NCI-H460 (cell line): ENCODE measurements at places on chromosomes 7 and 10. TPM values are rescaled to one million over a fixed set of nuclear protein-coding genes. Genes with fewer than 3 reads are reported as not detected.

- DNase-seq = no peak
Measured at GRCh38 chr7:24966802-24967201, 13.2 kb downstream of the OSBPL3 start.

Gene SEMA3E
- total RNA-seq = 23.3 and 23.9 TPM in 2 replicates

Gene LRWD1
- total RNA-seq = 25.2 and 28.4 TPM in 2 replicates

Gene SNX10
- total RNA-seq = 16.0 and 18.3 TPM in 2 replicates

DNA sequence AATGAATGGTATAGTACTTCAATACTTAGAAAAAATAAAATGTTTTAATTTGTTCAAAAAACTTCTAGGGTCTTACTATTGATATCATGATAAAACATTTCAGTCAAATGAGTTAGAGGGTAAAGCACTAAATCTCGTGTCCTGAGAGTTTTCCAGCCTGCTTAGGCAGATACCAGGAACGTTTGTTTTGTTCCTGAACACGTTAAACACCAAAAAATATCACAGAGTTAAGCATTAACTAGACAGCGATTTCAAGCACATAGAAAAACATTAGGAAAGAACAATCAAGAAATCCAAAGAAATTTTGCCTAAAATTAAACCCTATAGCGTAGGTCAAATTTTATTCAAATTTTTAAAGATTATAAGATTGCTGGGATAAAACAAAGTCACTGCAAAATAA is 204.6 kb upstream of the AGR3 start:
- DNase-seq = no peak

Gene HABP2
- total RNA-seq = not detected in 2 replicates

- no peak for DNase-seq
Measured at GRCh38 chr7:89385411-89385810, 589.9 kb upstream of the TEX47 start.

Gene LBX1
- 0.10 and 0.12 TPM in 2 replicates for total RNA-seq

Gene IFIT2
- total RNA-seq = 1.1 and 1.2 TPM in 2 replicates

GRCh38 chr7:70923181-70923845 is 208.6 kb upstream of the GALNT17 start:
- DNase-seq = no peak

DNA sequence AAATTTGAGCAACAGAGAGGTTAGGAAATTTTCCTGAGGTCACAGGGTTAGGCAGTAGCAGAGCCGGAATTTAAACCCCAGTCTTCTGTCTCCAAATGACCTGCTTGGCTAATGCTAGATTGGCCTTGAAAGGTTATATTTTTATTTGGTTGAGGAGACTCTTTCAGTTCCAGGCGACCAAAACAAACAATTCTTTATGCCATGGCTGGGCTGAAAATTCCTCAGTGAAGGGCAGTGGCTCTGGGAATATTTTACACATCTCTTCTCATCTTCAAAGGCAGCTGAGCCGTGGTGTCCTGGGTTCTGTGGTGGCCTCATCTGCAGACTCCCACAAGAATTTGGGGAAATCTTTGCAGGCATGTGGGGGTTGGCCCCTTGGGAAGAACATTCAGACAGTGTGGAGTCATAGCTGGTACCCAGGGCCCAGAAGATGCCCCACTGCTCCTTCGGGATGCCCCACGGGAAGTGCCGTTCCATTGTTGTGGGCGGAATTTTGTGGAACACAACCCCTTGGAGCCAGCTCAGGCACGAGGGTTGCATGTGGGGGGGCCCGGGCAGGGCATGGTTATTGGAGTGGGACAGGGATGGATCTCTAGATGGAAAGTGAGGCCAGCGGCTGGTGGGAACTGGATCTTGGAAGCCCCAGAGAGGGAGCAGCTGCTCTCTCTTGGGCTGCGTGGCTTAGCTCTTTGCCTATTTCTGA is 33.2 kb downstream of the RPS24 start:
- no peak for DNase-seq

- DNase-seq = no peak
Measured at GRCh38 chr10:122544493-122544892, 16.1 kb upstream of the DMBT1 start.

GRCh38 chr7:158050441-158050977 is 537.1 kb downstream of the PTPRN2 start:
- no peak for DNase-seq

Gene GPR15LG
- not detected in 2 replicates for total RNA-seq

Gene ERVW-1
- total RNA-seq = not detected in 2 replicates

GRCh38 chr10:89053555-89053954 is 63.0 kb downstream of the FAS start:
- DNase-seq = no peak

Gene ICA1
- 17.1 and 24.1 TPM in 2 replicates for total RNA-seq

DNA sequence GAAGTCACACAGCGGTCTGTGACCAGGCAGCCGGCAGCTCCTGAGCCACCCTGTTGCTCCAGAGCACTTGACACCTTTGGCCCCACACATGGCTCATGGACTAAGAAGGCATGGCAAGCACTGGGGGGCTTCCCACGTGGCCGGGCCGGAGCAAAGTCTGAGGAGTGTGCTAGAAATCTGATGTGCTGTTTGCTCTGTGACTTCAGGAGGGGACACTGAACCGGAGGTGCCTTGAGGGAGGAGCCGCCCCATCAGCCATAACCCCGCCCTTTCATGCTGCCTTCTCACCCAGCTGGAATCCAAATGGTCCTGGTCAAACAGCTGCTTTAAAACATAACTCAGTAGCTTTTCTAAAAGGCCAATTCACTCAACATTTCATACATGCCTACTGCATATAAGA is 33.5 kb downstream of the PROSER2 start:
- no peak for DNase-seq

DNA sequence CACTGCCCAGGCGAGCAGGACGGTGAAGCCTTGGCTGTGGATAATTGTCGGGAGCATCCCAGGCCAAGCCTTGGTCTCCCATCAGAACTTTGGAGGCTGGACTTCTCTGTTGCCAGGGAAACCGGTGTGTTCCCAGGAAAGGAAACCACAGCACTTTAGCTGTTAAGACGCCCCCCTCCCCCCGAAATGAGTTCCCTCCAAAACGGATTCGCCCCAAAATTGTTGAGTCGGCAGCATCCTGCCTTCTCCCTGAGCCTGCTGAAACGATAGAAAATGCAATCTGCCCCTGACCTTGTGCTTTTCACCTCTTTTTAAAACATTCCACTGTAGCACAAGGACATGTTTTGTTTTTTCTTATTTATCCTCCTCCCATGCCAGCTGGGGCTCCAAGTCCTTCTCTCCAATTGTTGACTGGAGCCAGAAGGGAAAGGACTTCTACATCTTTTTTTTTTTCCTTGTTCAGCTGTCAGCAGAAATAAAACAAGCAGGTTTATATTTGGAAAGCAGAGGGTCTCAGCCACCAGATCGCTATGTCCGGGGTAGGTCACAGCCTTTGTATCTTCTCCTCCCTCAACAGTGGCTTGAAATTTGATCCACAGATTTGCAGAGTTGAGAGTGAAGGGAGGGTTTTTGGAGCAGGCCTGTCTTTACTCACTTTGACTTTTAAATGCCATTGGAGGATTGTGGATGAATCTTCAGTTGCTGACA is 116.5 kb downstream of the ZMIZ1 start:
- DNase-seq = no peak

- no peak for DNase-seq
Measured at GRCh38 chr10:82880776-82881290, 1005.8 kb downstream of the NRG3 start.

Gene DMBT1
- total RNA-seq = 0.02 TPM in 1 of 2 replicates, not detected in the other

Gene VPS37D
- 3.6 and 5.4 TPM in 2 replicates for total RNA-seq

Gene CCDC136
- total RNA-seq = 0.61 and 0.87 TPM in 2 replicates

Gene SFRP5
- not detected in 2 replicates for total RNA-seq

DNA sequence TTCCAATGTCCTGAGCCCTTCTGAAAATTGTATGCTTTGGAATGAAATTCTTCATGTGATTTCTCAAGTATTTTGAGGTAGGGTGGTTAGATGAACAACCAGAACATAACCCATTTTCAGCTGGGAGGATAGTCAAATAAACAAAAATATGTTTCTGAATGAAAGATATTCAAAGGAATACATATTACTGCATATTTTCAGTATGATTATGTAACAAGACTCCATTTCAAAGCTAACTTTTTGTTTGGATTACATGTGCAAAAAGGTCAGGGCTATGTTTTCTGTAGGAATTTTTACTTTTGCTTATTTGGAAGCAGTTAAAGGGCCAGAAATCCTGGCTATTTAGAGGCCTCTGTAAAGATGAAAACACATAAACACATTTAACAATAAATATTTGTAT is 27.7 kb downstream of the CDK6 start:
- no peak for DNase-seq

Gene TNS3
- total RNA-seq = 20.0 and 20.6 TPM in 2 replicates
